ENCODE measurements at places on chromosomes 5 and 9. TPM values are rescaled to one million over a fixed set of nuclear protein-coding genes. Genes with fewer than 3 reads are reported as not detected.

Gene F2RL2
- total RNA-seq: 0.15 TPM

Gene ANKRD31
- 0.66 TPM for total RNA-seq

Gene MPDZ
- total RNA-seq: not detected

Gene BRD9
- total RNA-seq: 53.8 TPM

Gene LYRM7
- 22.7 TPM for total RNA-seq

Gene KCTD16
- total RNA-seq: 0.09 TPM

Gene CFAP157
- not detected for total RNA-seq

Gene ODF2
- 64.2 TPM for total RNA-seq

Gene KIF24
- total RNA-seq: 6.7 TPM

Gene SNCAIP
- not detected for total RNA-seq

Gene CTXN3
- not detected for total RNA-seq

Gene PCDHGA11
- total RNA-seq: 0.13 TPM

Gene TRIM41
- 35.2 TPM for total RNA-seq

Gene TLX3
- not detected for total RNA-seq

Gene SMIM33
- 0.11 TPM for total RNA-seq

Gene POU5F2
- total RNA-seq: 0.49 TPM

Gene PCDHGA3
- not detected for total RNA-seq

Gene TMEFF1
- 0.38 TPM for total RNA-seq

Gene PLPP1
- 14.7 TPM for total RNA-seq

Gene PCDHB3
- total RNA-seq: not detected

Gene SLC25A48
- total RNA-seq: not detected

Gene ITK
- 150 TPM for total RNA-seq

Gene PLAC8L1
- 0.53 TPM for total RNA-seq

Gene DCP2
- total RNA-seq: 61.5 TPM

Gene ANKRD34B
- total RNA-seq: not detected

Gene RNF183
- total RNA-seq: not detected

Gene STPG3
- total RNA-seq: 0.28 TPM

Gene ORM2
- total RNA-seq: not detected

Gene XPA
- total RNA-seq: 13.0 TPM

Gene NR6A1
- 2.4 TPM for total RNA-seq

Gene ROPN1L
- 0.22 TPM for total RNA-seq

Gene PCDHB4
- not detected for total RNA-seq

Gene ARL14EPL
- not detected for total RNA-seq

Gene PCDHA11
- not detected for total RNA-seq

Gene FBP1
- total RNA-seq: 0.53 TPM

Gene CYLC2
- not detected for total RNA-seq

Gene SYNPO
- 0.13 TPM for total RNA-seq

Gene DEPDC1B
- total RNA-seq: 14.7 TPM

Gene ACER2
- total RNA-seq: 2.7 TPM

Gene SPATA31E1
- total RNA-seq: not detected

Gene TRMT10B
- 12.0 TPM for total RNA-seq

Gene KCNN2
- not detected for total RNA-seq

Gene IRX4
- total RNA-seq: not detected
